ENCODE measurements at places on chromosomes 6 and 20.

- DNase-seq: no peak
Measured at GRCh38 chr6:63560801-63561287, 11.4 kb upstream of the LOC128125822 start.

DNA sequence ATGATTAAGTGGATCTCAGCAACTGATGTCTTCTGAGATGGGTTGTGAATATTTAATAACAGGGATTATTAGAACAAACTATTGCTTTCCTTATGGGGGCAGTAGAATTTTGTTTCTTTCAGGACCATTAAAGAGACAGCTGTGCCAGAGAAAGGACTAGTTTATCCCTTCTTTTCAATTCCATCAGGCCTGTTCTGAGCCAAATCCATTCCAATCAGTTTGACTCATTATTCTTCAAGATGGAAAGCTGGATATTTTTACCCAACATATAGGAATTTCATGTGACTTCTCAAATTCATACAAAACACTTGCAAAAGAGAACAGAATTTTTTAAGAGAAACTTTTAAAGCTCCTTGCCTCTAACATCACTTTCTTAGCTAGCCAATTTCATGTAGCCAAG lies 722.0 kb upstream of the FLRT3 start:
- DNase-seq: no peak

DNA sequence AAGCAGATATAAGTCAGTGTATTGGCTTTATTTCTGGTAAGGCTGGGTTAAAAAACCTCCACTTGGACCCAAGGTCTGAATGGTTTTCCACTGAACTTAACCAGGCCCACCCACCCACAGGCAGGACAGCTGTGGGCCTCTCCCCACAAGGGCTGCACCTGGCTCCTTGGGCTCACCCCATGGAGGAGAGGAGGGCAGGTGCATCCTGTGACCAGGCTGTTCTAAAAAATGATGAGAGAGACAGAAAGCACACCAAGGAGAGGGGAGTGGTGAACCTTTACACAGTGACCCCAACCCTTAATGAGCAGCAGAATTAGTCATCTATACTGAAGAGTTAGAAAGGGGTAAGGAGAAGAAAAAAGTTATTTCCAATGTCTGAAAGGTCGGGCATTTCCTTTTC lies 34.5 kb upstream of the DUSP22 start:
- no peak for DNase-seq

DNA sequence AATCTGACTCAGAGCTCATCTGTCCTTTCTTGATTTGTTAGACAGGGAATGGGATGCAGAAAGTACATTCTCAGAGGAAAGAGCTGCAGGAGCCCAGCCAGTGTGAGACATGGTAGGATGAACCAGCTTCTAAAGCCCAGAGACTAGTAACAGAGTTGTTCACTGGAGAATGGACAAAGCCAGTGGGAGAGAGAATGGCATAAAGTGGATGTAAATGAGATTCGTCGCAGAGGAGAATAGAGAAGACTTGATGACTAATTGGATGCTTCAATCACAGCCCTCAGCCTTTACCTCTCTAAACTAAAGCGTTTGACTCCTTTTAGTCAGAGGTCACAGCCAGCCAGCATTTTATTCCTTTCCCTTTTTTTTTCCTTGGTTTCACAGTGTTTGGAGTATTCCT lies 25.5 kb upstream of the L3MBTL3 start:
- no peak for DNase-seq

GRCh38 chr6:137156650-137157049 lies 16.8 kb downstream of the IL22RA2 start:
- DNase-seq: no peak
